RWPE2 (cell line): ENCODE measurements at places on chromosomes 5 and 9.

DNA sequence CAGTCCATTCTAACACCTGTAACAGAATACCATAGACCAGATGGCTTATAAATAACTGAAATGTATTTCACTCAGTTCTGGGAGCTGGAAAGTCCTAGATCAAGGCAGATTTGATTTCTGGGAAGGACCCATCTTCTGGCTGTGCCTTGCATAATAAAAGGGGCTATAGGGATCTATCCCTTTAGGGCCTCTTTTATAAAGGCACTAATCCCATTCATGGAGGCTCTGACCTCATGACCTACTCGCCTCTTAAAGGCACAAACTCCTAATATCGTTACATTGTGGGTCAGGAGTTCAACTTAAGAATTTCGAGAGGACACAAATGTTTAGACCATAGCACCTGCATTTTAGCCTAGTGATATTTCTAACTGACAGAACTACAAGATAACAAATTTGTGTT is 619.0 kb downstream of the CDH18 start:
- H3K27me3 ChIP-seq: no peaks in the 10 kb centered on the region
- no peaks in the 10 kb centered on the region for H3K4me1 ChIP-seq
- H3K27ac ChIP-seq: no peak overlapping the region
- no peak for DNase-seq
- no peaks in the 10 kb centered on the region for H3K36me3 ChIP-seq

DNA sequence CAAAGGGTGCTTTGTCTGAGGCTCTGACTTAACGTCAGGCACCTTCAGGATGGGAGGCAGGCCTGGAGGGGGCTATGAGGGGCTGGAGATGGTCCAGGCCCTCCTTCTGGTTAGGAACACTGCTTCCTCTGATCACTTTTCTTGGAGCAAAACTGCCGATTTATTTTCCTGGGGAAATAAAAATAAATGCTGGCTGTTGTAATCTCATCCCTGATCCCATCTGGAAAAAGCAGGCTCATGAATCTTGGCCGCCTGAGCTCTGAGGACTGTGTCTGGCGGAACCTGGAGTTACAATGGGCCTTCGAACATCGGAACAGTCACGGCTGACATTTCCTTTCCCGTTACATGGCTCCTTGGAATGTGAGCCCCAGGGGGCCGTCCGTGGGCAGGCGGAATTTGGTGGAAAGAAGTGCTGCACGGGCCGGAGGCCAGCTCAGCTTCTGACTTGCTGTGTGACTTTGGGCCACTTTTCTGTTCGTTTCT is 157.8 kb downstream of the RGS3 start:
- no peaks in the 10 kb centered on the region for H3K27me3 ChIP-seq
- DNase-seq: no peak
- peaks cover 27% of the 10 kb centered on the region for H3K4me1 ChIP-seq
- no peaks in the 10 kb centered on the region for H3K36me3 ChIP-seq
- H3K4me3 ChIP-seq: no peak overlapping the region
- peak overlapping the region; percentile 64 for H3K27ac ChIP-seq

- no peaks in the 10 kb centered on the region for H3K36me3 ChIP-seq
- no peak overlapping the region for H3K27ac ChIP-seq
- no peak overlapping the region for H3K4me3 ChIP-seq
- no peaks in the 10 kb centered on the region for H3K4me1 ChIP-seq
- no peak for DNase-seq
Observed at GRCh38 chr5:37859805-37860204, 20.0 kb upstream of the GDNF start.

GRCh38 chr5:133932441-133933168 is 35.8 kb downstream of the C5orf15 start:
- no peak for DNase-seq
- no peaks in the 10 kb centered on the region for H3K36me3 ChIP-seq
- H3K27ac ChIP-seq: no peak overlapping the region
- H3K4me1 ChIP-seq: no peaks in the 10 kb centered on the region

DNA sequence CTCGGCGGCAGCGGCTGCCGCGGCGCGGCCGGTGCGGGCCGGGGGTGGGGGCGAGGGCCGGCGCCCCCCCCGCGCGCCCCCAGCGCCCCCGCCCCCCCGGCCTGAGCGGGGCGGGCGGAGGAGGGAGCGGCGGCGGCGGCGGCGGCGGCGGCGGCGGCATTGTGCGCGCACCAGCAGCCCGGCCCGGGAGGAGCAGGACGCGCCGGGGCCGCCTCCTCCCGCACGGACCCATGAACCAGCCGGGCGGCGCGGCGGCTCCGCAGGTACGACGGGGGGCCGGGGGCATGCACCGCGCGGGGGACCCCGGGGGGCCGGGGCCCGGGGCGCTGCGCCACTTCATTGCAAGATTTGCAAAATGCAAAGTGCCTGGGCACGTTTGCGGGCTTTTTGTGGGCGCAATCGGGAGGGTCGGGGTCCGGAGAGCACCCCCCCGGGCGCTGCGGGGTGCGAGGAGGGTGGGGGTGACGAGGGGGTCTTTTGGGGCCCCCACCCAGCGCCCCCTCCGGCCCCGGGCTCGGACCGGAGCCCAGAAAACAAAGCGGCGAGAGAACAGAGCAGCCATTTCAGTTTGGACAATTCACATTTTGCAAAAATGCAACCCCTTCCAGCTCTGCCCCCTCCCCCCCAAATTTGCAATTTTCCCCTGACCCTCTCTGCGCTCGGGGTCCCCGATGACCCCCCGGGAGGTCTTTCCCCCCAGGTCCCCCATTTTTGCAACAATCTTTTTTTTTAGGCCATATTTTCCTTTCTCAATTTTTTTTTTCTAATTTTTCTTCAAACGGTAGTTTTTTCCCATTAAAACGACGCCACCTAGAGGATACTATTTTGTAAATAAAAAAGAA is at the start of gene ZNF618:
ZNF618 (plus strand) TSS at position 159 of the 842 bp plus-strand sequence; CDS start at position 231, 72 bp downstream.
- no peak for DNase-seq
- no peaks in the 10 kb centered on the region for H3K27me3 ChIP-seq
- peak within 1 kb of the TSS; percentile 95 for H3K4me3 ChIP-seq
- peaks cover 25% of the 10 kb centered on the region for H3K4me1 ChIP-seq
- H3K27ac ChIP-seq: peak within 1 kb of the TSS; percentile 52

DNA sequence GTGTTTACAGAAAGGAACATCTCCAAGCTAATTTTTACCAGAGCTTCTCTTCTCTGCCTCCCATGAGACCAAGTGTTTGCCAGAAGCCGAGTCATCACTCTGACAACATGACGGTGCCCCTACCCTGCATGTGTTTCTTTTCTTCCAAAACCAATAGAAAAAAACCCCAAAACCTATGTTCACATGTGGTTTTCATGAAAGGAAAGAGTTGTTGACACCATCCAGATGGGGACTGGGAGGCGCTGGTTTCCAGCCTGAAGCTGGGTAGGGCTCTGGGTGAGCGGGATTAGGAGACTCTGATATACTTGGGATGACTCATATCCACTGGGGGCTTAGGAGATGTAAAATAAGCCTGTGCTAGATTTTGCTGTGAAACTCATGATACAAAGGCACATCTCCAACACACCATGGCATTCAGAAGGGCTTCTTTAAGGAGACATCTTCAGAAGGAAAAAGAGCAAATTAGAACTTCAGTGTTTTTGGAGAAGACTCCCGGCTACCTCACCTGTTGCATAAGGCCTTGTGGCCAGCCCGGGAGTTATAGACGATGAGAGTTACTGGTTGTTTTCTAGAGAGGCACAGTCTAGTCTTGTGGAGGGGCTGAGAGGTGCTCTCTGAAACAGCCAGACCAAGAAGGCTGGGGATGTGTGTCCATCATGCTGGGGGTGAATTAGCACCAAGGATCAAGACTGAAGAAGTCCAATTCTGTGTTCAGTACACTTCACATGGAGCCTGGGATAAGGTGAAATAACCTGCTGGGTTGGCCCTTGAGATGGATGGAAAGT is 108.9 kb upstream of the LHFPL2 start:
- H3K4me1 ChIP-seq: peaks cover 3% of the 10 kb centered on the region
- H3K4me3 ChIP-seq: no peak overlapping the region
- no peak for DNase-seq
- no peaks in the 10 kb centered on the region for H3K27me3 ChIP-seq
- H3K27ac ChIP-seq: no peak overlapping the region

DNA sequence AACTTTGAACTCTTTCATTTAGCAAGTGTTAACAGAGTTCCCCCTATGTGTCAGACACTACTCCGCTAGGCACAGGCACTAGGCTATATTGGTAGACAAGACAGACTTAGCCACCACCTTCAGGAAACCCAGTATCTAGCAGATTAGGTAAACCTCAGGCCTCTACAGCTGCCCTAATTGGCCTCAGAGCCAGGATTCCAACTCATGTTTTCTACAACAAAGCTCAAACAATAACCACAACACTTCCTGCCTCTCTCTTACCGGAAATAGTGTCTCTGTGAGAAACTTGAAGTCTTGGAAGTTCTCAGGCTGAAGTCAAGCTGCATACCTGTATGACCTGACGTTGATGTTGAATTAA is 116.6 kb upstream of the SLC44A1 start:
- no peaks in the 10 kb centered on the region for H3K27me3 ChIP-seq
- peaks cover 11% of the 10 kb centered on the region for H3K4me1 ChIP-seq
- H3K36me3 ChIP-seq: no peaks in the 10 kb centered on the region
- DNase-seq: no peak
- H3K27ac ChIP-seq: peak overlapping the region; percentile 30

DNA sequence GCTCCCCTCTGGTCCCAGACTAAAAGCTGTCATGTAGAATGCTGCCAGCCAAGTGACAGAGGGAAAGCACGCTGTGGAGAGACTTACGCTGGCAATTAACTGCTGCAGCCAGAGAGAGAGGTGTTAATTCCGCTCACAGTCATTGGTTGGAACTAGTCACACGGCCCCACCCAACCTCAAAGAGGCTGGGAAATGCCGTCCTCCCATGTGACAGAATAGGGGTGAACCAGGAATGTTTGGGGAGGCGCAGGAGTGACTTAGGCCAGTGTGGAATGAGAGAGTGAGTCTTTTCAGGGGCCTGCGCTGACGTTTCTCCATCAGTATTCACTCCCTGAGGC is 87.6 kb downstream of the AMBP start:
- H3K27ac ChIP-seq: no peak overlapping the region
- H3K4me1 ChIP-seq: no peaks in the 10 kb centered on the region
- peak; percentile 18 for DNase-seq
- no peaks in the 10 kb centered on the region for H3K36me3 ChIP-seq
- H3K4me3 ChIP-seq: no peak overlapping the region

GRCh38 chr9:37517923-37518322 is 32.2 kb downstream of the POLR1E start:
- no peak overlapping the region for H3K4me3 ChIP-seq
- DNase-seq: no peak
- no peaks in the 10 kb centered on the region for H3K27me3 ChIP-seq
- no peaks in the 10 kb centered on the region for H3K36me3 ChIP-seq
- H3K27ac ChIP-seq: no peak overlapping the region

- H3K4me3 ChIP-seq: no peak overlapping the region
- no peaks in the 10 kb centered on the region for H3K27me3 ChIP-seq
- H3K36me3 ChIP-seq: no peaks in the 10 kb centered on the region
- H3K27ac ChIP-seq: no peak overlapping the region
Observed at GRCh38 chr5:96083361-96083881, 121.8 kb upstream of the ELL2 start.

DNA sequence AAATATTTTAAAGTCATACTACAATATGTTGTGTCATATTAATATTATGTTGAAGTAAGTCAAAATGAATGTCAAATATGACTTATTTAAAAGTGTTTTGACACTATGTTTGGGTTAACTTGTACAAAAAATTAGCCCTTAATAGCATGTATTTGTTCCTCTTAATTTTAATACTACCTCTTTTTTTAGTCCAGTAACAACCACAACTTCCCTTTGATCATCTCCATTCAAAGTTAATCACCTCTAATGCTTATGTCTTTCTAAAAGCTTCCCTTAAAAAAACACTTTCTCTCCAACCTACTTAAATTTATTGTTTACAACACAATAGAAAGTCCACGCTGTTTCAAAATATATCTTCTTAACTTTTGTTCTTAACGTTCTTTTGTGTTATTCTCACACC is 9.6 kb downstream of the SLCO4C1 start:
- no peaks in the 10 kb centered on the region for H3K36me3 ChIP-seq
- H3K27ac ChIP-seq: no peak overlapping the region
- H3K27me3 ChIP-seq: peaks cover 4% of the 10 kb centered on the region
- H3K4me3 ChIP-seq: no peak overlapping the region
- no peaks in the 10 kb centered on the region for H3K4me1 ChIP-seq
- no peak for DNase-seq

- H3K36me3 ChIP-seq: no peaks in the 10 kb centered on the region
- no peak for DNase-seq
- peak overlapping the region; percentile 11 for H3K27ac ChIP-seq
- H3K27me3 ChIP-seq: no peaks in the 10 kb centered on the region
- H3K4me1 ChIP-seq: peaks cover 32% of the 10 kb centered on the region
Observed at GRCh38 chr5:38598994-38599617, 42.7 kb upstream of the LIFR start.

- H3K27me3 ChIP-seq: no peaks in the 10 kb centered on the region
- H3K4me1 ChIP-seq: peaks cover 7% of the 10 kb centered on the region
- H3K4me3 ChIP-seq: no peak overlapping the region
Observed at GRCh38 chr9:129121483-129121882, 10.3 kb downstream of the PTPA start.

DNA sequence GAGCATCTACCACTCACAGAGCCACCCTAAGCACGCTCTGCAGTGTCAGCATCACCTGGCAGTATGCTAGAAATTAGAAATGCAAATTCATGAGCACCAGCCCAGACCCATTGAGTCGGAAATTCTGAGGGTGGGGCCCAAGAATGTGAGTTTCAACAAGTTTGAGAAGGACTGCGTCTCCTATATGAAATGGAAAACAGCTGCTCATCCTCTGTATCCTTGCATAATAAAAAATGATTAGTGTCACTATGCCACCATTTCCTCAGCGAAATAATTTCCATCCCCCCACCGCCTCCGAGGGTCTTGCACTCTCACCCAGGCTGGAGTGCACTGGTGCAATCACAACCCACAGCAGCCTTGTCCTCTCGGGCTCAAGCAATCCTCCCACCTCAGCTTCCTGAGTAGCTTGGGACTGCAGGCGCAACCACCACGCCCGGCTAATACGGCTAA is 1.3 kb upstream of the IQGAP2 start:
- H3K27me3 ChIP-seq: peaks cover 29% of the 10 kb centered on the region
- no peak for DNase-seq
- H3K4me1 ChIP-seq: no peaks in the 10 kb centered on the region
- no peak overlapping the region for H3K4me3 ChIP-seq

DNA sequence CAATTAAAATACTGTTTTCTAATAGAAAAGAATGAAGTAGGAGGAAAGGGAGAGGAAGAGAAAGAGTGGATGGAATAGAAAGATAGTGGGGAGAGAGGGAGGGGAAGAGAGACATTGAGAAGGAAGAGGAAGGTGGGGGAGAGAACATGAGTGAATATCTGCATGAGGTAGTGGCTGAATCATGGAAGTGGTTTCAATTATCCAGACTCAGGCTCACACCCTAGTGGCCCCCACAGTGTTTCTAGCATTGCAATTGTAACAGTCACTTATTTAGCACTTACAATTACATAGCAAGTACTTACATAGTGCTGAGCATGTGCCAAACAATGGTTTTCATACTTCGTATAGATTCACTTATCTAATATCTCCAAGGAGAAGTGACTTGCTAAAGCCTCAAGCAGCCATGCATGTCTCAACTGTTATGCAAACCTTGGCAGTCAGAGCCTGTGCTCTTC is 72.7 kb downstream of the CAST start:
- H3K36me3 ChIP-seq: peaks cover 78% of the 10 kb centered on the region
- H3K27ac ChIP-seq: peak overlapping the region; percentile 74
- no peak overlapping the region for H3K4me3 ChIP-seq
- peaks cover 33% of the 10 kb centered on the region for H3K4me1 ChIP-seq
- no peaks in the 10 kb centered on the region for H3K27me3 ChIP-seq

- peaks cover under 1% of the 10 kb centered on the region for H3K27me3 ChIP-seq
- H3K27ac ChIP-seq: no peak overlapping the region
- H3K4me1 ChIP-seq: no peaks in the 10 kb centered on the region
Observed at GRCh38 chr5:42022383-42022972, 97.4 kb downstream of the FBXO4 start.
